ENCODE measurements at places on chromosomes 3 and 15.

- H3K27ac ChIP-seq = no peak overlapping the region
- DNase-seq = no peak
- H3K36me3 ChIP-seq = no peaks in the 10 kb centered on the region
- no peaks in the 10 kb centered on the region for H3K27me3 ChIP-seq
Measured at GRCh38 chr15:74837482-74838136, 5.3 kb downstream of the ULK3 start.

GRCh38 chr15:100778831-100779288 is 100.8 kb upstream of the ALDH1A3 start:
- no peak for DNase-seq
- H3K4me3 ChIP-seq = no peak overlapping the region
- no peaks in the 10 kb centered on the region for H3K36me3 ChIP-seq
- no peaks in the 10 kb centered on the region for H3K4me1 ChIP-seq
- no peaks in the 10 kb centered on the region for H3K27me3 ChIP-seq

DNA sequence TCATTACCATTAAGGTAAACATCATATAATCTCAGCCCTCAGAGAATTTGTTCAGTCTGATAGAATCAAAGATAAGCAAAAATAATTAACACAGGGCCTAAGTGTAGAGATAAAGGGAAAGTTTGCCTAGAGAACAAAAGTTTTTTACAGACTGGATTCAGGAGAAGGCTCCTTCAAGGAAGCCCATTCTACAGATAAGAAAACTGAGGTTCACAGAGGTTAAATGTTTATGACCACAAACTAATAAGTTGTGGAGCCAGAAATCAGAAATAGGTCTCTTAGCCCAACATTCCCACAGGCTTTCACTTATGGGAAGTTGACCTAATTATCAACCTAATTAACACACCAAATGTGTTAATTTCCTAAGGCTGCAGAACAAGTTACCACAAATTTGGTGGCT is 110.7 kb downstream of the ZMAT3 start:
- no peaks in the 10 kb centered on the region for H3K4me1 ChIP-seq
- no peak overlapping the region for H3K27ac ChIP-seq
- H3K27me3 ChIP-seq = no peaks in the 10 kb centered on the region
- DNase-seq = no peak
- H3K4me3 ChIP-seq = no peak overlapping the region

DNA sequence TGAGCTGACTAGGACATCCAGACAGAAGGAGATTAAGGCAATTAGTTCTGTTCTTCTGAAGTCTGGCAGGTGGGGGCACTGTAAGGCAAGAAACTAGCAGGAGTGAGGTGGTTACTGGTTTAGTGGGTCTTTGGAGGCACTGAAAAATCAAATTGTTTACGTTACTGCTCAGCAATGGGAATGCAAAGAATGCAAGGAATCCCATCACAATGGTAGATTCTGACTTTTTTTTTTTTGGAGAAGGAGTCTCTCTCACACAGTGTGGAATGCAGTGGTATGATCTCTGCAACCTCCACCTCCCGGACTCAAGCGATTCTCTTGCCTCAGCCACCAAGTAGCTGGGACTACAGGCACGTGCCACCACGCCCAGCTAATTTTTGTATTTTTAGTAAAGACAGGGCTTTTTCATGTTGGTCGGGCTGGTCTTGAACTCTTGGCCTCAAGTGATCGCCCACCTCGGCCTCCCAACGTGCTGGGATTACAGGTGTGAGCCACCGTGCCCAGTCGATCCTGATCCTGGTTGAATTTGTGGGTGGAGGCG is 16.4 kb downstream of the FAM107A start:
- peak overlapping the region; percentile 52 for H3K27ac ChIP-seq
- no peaks in the 10 kb centered on the region for H3K36me3 ChIP-seq
- no peaks in the 10 kb centered on the region for H3K27me3 ChIP-seq
- DNase-seq = peak; percentile 80
- H3K4me3 ChIP-seq = no peak overlapping the region

DNA sequence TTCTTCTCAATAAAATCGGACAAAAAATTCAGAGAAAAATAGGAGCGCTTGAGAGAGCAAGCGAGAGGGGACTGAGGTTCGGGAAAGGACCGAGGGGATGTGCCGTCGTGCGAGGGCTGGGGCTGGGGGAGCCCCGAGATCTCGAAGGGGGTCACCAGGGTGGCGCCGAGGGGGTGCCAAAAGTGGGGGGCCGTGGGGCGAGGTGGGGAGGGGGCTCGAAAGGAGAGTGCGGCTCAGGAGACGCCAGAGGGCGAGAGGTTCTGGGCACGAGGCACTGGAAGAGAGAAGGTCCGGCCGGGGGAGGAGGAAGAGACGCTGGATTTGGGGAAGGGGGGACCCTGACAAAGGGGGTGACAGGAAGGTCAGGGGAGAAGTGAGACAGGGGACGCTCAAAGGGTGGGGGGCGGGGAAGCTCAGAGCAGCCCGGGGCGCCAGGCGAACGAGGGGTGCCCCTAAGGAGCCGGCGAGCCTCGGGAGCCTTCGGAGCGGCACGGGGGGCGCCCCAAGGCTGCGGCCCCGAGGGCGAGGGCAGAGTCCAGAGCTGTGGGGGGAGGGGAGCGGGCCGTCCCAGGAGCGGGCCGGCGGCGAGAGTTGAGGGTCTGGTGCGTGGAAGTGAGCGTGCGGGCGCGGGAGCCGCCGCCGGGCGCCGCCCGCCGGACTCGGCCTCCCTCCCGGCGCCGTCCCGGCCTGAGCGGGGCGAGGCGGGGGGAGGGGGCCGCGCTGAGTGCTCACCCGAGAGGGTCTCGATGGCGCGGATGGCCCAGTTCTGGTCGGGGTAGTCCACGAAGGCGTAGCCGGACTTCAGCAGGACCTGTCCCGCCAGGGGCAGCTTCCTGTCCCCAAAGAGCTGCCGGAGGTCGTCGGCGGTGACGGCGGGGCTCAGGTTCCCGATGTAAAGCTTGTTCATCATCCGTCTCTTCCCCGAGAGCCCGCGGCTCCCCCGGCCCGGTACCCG is 514 bp downstream of the IGF2BP2 start:
- peak; percentile 25 for DNase-seq
- peak overlapping the region; percentile 99 for H3K27ac ChIP-seq
- H3K4me3 ChIP-seq = peak overlapping the region; percentile 96
- H3K4me1 ChIP-seq = peaks cover 4% of the 10 kb centered on the region
- no peaks in the 10 kb centered on the region for H3K27me3 ChIP-seq

- no peaks in the 10 kb centered on the region for H3K27me3 ChIP-seq
- no peaks in the 10 kb centered on the region for H3K36me3 ChIP-seq
- H3K27ac ChIP-seq = no peak overlapping the region
Measured at GRCh38 chr3:9861201-9861600, 17.4 kb upstream of the RPUSD3 start.

GRCh38 chr3:134057654-134058110 is 28.0 kb upstream of the SLCO2A1 start:
- peak overlapping the region; percentile 24 for H3K27ac ChIP-seq
- H3K27me3 ChIP-seq = no peaks in the 10 kb centered on the region
- H3K4me1 ChIP-seq = peaks cover 31% of the 10 kb centered on the region
- no peak overlapping the region for H3K4me3 ChIP-seq

GRCh38 chr3:41002104-41002503 is 197.2 kb upstream of the CTNNB1 start:
- DNase-seq = no peak
- H3K27ac ChIP-seq = no peak overlapping the region
- no peak overlapping the region for H3K4me3 ChIP-seq
- no peaks in the 10 kb centered on the region for H3K36me3 ChIP-seq

DNA sequence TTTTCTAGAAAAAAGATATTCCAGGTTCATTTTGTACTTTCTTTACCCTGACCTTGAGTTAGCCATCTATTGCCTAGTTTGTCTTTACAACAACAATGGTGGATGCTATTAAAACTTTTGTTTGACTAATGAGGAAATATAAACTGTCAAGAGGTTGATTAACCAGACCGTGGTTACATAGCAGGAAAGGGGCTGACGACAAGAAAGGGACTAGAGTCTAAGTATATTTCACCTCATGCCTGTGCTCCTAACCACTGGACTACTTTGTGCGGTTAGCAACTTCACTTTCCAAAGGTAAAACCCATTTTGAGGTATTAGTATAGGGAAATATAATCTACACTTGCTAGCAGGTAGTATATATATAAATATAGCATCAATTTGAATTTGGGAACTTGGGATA is 327.1 kb downstream of the SATB1 start:
- H3K4me1 ChIP-seq = peaks cover 8% of the 10 kb centered on the region
- no peak overlapping the region for H3K27ac ChIP-seq
- H3K27me3 ChIP-seq = no peaks in the 10 kb centered on the region
- H3K36me3 ChIP-seq = no peaks in the 10 kb centered on the region
- H3K4me3 ChIP-seq = no peak overlapping the region

DNA sequence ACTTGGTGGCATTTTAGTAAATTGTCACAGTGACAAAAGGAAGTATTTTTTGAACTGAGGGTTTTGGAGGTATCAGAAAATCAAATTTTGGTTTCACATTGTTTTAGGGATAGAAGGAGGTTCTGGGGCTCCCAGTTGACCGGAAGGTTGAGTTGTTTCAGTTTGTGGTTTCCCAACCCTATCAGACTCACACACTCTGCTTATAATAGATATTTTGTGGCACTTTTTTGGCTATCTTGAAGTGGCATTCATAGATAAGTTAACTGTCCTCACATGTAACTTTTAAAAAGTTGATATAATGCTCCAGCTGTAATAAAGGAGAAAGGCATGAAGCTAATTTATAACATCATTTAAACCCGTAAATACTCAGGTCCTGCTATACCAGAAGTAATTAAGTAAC is 12.8 kb downstream of the ARMC8 start:
- H3K36me3 ChIP-seq = no peaks in the 10 kb centered on the region
- DNase-seq = no peak
- H3K27me3 ChIP-seq = no peaks in the 10 kb centered on the region
- H3K4me3 ChIP-seq = no peak overlapping the region
- H3K4me1 ChIP-seq = no peaks in the 10 kb centered on the region

GRCh38 chr3:65338571-65338970 is 650.8 kb upstream of the ADAMTS9 start:
- DNase-seq = no peak
- H3K4me3 ChIP-seq = no peak overlapping the region
- no peaks in the 10 kb centered on the region for H3K27me3 ChIP-seq
- H3K4me1 ChIP-seq = no peaks in the 10 kb centered on the region

- H3K27me3 ChIP-seq = no peaks in the 10 kb centered on the region
- no peaks in the 10 kb centered on the region for H3K4me1 ChIP-seq
- DNase-seq = no peak
- no peak overlapping the region for H3K27ac ChIP-seq
Measured at GRCh38 chr3:95424279-95424678, 1361.4 kb downstream of the NSUN3 start.

- no peaks in the 10 kb centered on the region for H3K36me3 ChIP-seq
- no peak overlapping the region for H3K4me3 ChIP-seq
- no peaks in the 10 kb centered on the region for H3K4me1 ChIP-seq
- DNase-seq = no peak
- H3K27me3 ChIP-seq = no peaks in the 10 kb centered on the region
- no peak overlapping the region for H3K27ac ChIP-seq
Measured at GRCh38 chr3:159165961-159166360, 364.1 kb downstream of the MFSD1 start.

GRCh38 chr3:187310226-187310625 is 18.7 kb upstream of the MASP1 start:
- no peak overlapping the region for H3K27ac ChIP-seq
- no peak for DNase-seq
- no peaks in the 10 kb centered on the region for H3K36me3 ChIP-seq
- H3K27me3 ChIP-seq = no peaks in the 10 kb centered on the region

GRCh38 chr3:23435318-23435717 is 232.2 kb downstream of the UBE2E2 start:
- H3K27ac ChIP-seq = no peak overlapping the region
- DNase-seq = no peak
- peaks cover 2% of the 10 kb centered on the region for H3K4me1 ChIP-seq
- no peak overlapping the region for H3K4me3 ChIP-seq
- no peaks in the 10 kb centered on the region for H3K36me3 ChIP-seq

DNA sequence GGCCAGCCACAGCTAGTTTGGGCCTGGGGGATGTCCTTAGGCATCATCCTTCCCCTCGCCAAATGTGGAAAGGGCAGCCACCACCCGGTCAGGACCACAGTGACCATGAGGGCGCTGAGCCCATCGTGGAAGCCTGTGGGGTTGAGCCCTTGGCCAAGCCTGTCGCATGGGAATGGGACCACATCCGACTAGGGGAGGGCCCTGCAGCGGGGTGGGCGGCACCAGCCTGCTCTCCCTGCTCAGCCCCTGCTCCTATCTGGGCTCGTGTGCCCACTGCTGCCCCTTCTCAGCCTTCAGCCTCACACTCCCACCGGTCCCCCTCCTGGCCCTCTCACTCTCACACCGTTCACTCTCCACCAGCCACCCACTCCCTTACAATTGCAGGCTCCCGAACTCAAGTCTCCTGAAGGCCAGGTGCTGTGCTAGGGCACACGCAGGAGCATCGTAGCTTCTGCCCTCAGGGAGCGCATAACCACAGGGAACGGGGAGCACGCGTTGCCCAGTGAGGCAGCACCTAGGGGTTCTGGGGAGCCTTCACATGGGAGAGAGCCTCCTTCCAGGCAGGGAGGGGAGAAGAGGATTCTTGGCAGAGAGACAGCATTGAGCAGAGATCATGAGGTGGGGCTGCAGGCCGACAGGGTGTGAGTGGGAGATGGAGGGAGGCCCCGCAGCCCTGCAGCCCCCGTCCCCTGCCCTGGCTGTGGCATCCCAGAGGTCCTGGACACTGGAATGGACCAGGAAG is 26.1 kb downstream of the LOXL1 start:
- peaks cover 7% of the 10 kb centered on the region for H3K4me1 ChIP-seq
- H3K27ac ChIP-seq = peak overlapping the region; percentile 70
- no peaks in the 10 kb centered on the region for H3K27me3 ChIP-seq
- DNase-seq = no peak
- peaks cover 5% of the 10 kb centered on the region for H3K36me3 ChIP-seq

GRCh38 chr3:8366219-8366810 is 135.3 kb upstream of the LMCD1 start:
- no peaks in the 10 kb centered on the region for H3K36me3 ChIP-seq
- H3K4me3 ChIP-seq = no peak overlapping the region
- no peak for DNase-seq
- H3K27ac ChIP-seq = no peak overlapping the region

DNA sequence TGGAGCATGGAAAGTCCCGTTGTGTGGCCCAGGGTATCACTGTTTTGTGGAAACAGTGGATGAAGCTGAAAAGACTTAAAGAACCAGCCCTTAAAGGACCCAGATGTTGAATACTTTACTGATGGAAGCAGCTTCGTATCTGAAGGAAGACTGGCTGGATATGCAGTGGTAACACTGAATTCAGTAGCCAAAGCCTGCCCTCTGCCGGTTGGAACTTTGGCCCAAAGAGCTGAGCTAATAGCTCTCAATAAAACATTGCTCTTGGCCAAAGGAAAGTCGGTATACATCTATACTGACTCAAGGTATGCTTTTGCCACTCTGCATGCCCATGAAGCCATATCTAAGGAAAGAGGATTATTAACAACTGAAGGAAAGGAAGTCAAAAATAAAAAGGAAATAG is 885.4 kb downstream of the PDCD6IP start:
- no peaks in the 10 kb centered on the region for H3K36me3 ChIP-seq
- peak; percentile 84 for DNase-seq
- no peaks in the 10 kb centered on the region for H3K4me1 ChIP-seq

- DNase-seq = no peak
- H3K4me3 ChIP-seq = no peak overlapping the region
- H3K4me1 ChIP-seq = peaks cover 2% of the 10 kb centered on the region
- no peaks in the 10 kb centered on the region for H3K27me3 ChIP-seq
- H3K36me3 ChIP-seq = peaks cover 6% of the 10 kb centered on the region
Measured at GRCh38 chr3:125482406-125482805, 37.6 kb downstream of the SNX4 start.
